Caki2 (cell line): ENCODE measurements at places on chromosomes 13 and 19.
A peak's percentile ranks its signal among the peaks of the same experiment; 100 is the strongest.

GRCh38 chr19:11096210-11096841, 7.1 kb downstream of the LDLR start:
- DNase-seq = peak; percentile 64

DNA sequence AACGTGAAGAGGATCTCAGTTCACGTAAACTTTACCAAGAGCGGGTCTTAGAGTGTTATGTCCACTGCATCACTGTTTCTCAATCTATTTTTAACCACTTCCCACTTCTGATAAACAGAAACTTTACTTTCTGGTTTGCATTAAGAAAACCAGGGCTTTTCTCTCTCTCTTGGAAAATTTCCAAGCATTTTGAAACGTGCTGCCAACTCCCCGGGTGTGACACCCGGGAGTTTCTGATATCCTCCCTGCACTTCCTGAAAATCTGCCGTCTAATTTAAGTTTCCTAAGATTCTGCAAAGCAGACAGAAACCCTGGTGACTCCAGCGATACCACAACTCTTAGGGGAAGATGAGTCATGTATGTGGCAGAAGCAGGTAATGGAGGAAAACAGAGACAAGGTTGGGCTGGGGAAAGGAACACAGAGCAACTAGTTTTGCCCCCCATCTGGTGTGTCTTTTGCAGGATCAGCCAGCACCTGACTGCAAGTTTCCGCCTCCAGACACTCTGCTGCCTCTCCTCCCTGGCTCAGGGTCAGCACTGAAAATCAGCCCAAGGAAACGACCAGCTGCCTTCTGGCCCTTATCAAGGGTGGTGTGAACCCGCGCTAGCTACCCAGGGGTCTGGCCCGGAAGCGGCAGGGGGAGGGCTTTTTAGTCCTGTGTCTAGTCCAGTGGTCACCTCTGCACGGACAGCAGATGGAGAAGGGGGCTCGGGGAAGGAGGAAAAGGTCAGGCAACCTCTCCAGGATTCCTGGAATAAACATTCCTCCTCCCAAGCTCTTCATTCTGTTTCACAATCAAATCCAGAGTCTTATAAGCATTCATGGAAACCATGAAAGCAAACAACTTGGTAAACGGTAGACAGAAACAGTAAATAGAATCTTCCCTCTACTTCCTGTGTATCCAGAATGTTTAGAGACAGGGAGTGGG, 11.3 kb upstream of the FFAR2 start:
- DNase-seq = peak; percentile 33

DNA sequence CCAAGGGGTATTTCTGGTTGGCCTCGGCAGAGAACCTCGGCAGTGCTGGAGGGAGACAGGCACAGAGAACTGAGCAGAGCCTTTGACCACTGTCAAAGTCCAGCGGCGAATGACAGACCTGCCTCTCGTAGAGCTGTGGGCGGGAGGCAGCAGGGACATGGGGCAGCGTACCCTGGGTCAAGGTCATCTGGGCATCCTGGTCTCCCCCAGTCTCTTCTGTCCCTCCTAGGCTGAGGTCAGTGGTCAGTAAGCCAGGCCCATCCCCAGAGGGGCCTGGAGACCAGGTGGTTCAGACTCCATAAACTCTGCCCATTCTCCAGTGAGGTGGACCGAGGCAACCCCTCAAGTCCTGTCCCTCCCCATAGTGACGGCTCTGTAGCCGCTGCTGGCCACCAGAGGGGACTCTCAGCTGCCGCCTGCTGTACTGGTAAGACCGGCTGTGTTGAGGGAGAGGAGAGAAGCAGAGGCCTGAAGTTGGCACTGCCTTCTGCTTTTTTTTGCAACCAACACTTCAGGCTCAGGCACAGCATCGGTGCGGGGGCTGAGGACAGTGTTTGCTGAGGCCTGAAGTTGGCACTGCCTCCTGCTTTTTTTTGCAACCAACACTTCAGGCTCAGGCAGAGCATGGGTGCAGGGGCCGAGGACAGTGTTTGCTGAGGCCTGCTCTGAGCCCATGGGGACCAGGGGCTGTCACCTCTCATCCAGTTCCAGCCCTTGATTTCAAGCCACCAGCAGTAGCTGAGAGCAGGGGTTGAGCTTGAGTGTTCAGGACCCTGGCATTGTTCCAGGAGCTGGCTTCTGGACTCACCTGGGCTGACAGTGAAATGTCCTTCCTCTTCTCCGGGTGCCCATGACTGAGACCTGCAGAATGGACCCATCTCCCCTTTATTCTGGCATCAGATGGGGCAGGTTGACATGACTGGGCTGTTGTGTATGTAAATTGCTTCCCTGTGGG, at the start of gene PGLYRP2:
Gene PGLYRP2, minus strand, starts transcription at position 111 of the 955 bp plus-strand sequence. CDS start 130 bp downstream, outside the sequence.
- no peak for DNase-seq

DNA sequence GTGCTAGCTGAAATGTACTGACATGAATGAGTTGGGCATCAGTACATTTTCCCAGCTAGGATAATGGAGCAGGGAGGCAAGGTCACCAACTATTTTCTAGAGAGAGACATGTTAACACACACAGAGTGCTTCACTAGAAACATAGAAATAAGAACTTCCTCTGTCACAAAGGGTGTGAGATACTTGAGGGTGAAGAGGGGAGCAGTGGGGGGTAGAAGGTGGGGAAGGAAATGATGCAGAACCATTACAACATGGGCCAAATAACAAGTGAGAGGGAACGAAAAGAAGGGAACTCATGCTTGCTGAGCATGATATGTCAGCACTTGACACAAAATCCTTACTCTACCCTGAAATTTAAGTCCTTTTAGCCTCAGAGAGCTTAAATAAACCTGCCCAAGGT, 87.8 kb upstream of the RFC3 start:
- DNase-seq = no peak
